GM04503 (cell line): ENCODE measurements at places on chromosomes 12 and 14.

GRCh38 chr12:98424726-98425401 is 90.5 kb upstream of the TMPO start:
- no peak for DNase-seq

GRCh38 chr12:40164034-40164433 is 58.2 kb upstream of the SLC2A13 start:
- no peak for DNase-seq

GRCh38 chr12:97967831-97968230 is 505.2 kb downstream of the RMST start:
- no peak for DNase-seq

DNA sequence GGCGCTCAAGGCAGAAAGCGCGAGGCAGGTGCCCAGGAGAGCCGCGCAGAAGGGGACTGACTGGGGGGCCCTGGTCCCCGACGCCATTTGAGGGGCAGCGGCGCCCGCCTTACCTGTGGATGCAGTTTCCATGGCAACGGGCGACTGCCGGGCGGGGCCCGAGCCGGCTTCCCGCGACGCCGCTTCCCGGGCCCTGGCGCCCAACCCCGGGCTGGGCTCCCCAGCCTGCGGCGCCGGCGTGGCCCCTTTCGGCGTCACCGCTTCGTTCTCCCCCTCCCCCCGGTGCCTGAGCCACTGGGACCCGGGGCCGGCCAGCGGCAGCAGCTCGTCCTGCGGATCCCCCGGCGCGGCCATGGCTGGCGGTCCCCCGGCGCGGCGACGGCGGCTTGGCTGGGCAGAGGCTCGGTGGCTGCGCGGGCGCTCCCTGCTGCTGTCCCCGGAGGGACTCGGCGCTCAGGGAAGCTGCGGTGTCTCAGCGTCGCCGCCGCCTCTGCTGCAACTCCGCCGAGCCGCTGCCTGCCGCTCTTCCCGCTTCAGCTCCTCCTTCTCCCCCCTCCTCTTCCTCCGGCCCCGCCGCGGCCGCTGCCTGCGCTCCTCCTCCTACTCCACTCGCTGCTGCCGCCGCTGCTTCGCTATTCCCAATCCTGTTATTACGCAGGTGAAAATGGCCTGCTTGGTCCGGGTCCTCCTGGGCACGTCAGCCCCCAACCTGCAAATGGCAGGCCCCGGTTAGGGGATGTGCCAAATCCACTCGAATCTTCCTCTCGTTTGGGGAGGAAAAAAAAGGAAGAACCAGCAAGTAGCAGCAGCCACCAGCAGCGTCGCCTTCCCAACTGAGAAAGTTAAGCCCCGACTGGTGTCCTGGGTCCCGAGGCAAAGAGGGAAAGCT is at the start of gene RTN1:
Gene RTN1, minus strand, starts transcription at position 500 of the 889 bp plus-strand sequence. Its CDS starts 146 bp downstream, at position 354.
- DNase-seq = no peak

DNA sequence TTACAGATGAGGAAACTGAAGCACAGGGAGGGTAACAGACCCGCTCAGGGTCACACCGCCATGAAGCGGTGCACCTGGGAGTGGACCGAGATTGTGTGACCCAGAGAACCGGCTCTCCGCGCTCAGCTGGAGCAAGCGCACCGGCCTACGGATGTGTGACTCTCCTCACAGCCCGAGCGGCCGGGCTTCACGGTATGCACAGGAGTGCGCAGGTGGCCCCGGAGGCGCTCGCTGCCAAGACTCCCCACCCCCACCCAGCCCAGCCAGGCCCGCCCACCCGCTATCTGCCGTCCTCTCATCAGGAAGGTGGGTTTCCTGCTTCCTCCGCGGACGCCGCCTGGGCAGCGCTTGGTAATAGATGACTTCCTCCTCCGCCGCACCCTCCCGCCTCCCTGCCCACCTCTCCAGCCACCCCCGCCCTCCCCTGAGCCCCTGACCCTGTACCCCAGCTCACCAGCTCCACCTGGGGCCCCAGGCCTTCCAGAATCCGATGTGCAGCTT is 110.7 kb downstream of the NCOR2 start:
- no peak for DNase-seq

GRCh38 chr14:23103581-23103980 is 1.2 kb downstream of the CIROP start:
- no peak for DNase-seq

- no peak for DNase-seq
These were observed 20.4 kb downstream of the VASH1 start for GRCh38 chr14:76781648-76782051.

GRCh38 chr12:89731614-89732013 is 23.0 kb upstream of the ATP2B1 start:
- DNase-seq = peak; percentile 54

DNA sequence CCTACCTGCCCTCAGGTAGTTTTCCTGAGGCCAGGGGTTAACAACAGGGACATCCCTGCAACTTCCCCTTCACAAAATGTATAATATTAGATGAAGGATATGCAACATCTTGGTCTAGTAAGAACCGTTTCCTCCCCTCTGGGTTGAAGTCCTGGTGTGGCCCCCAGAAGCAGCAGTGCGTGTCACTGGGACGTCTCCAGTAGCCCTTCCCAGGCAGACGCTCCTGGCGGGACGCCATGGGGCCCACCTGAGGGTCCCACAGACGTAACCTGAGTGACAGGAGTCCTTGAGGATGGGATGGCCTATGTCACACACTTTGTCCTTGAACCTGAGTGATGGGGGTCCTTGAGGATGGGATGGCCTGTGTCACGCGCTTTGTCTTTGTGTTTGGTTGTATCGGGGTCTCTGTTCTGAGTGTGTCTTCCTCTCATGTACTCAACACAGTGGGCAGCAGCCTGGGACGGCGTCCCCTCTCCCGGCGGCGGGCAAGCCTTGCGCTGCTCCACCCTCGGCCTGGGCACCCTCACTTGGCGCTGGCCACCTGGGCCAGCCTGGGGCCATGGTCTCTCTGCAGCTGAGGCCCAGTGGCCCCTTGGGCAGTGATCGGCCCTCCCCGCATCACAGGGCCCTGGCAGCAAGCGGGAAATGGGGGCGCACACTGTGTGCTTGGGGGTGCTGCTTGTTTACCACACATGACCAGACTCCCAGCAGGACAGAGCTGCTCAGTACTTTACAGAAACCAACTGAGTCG is 14.3 kb upstream of the AMN start:
- DNase-seq = no peak

DNA sequence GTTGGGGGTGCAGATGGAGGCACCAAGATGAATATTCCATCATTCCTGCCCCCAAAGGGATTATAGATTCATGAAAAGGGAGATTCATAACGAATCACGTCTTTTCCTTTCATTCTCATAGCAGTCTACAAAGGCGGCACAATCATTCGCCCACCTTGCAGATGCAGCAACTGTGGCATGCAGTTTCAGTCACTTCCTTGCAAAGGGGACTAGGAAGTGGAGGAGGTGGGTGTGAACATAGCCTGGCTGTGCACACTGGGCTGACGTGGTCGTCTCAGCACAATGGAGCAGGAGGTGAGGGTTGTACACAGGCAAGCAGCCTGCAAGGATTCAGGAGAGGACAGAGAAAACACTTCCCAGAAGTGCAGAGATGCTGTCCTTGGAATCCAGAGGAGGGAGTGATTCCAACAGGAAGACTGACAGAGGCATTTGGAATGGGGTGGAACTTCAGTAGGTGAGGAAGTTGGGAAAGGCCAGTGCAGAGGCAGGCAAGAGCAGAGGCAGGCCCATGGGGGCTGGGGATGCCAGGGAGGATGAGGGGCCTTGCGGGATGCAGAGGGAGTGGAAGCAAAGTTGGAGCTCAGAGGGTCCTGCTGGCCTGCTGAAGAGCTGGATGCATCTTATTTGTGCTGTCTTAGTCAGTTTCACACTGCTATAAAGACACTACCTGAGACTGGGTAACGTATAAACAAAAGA is 21.9 kb upstream of the PPP2R5C start:
- no peak for DNase-seq

DNA sequence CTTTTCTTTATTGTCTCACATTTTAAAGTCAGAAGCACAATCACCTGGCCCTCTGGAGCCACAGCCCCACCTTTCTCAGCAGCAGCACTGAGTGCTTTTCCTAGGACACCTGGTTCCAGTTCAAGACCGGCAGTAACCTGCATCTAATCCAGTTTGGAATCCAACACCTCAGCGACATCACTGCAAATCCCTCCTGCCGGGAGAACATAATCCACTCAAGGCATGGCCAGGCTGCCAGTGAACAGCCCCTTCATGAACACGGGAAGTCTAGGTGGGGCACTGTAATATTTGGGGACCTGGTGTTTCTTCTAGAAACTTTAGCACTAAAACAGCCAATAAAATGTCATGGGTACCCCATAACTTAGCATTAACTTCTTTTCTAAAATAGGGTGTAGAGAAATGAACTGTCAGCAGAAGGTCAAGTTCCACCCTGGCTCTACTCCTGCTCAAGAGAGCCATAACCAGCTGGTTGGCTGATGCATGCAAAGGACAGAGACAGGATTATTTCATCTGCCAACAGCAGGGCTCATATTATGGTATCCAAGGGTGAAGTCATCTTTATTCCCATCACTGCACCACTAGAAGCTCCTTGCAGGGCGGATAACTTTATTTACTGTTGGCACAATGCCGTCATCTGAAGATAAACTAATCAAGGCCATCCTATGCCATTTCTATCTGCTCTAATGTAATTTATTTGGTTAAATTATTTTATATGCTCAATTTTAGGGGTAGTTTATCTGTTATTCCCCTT is 76.7 kb downstream of the TTC7B start:
- no peak for DNase-seq

DNA sequence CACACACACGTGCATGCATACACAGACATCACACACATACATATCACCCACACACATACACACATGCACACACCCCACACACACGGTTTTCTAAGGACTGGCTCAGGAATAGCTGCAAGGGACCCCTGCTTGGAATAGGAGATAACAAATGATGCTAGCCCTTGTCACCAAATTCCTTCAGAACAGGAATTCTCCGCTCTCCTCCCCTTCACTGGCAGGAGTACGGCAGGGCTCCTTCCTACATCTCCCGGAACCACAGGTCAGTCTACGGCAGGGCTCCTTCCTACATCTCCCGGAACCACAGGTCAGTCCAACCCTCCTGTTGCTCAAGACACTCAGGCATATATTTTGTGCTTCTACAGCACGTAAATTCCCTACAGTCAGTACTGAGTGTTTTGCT is 23.9 kb downstream of the PHLDA1 start:
- no peak for DNase-seq

- DNase-seq = no peak
These were observed 65.9 kb downstream of the FGD6 start for GRCh38 chr12:95151406-95151805.

DNA sequence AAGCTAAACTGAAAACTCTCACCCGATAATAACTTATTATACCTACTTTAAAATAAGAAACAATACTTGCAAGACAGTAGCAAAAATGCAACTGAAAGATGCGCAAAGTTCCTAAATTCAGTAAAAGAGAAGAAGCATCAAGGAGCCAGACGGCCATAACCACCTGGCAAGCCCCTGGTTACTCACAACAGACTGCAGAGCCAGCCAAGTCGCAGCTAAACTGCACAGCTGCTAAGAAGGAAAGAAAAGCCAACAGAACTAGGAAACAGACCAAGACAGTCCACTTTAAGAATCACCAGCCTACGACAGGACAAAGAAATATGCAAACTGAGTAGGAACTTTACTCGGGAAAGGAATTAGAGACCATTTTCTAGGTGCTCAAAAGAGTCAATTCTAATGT is 127.9 kb downstream of the TMTC1 start:
- DNase-seq = no peak

- no peak for DNase-seq
These were observed 109.3 kb upstream of the MYF6 start for GRCh38 chr12:80598004-80598606.

- DNase-seq = no peak
These were observed 32.4 kb downstream of the EPS8 start for GRCh38 chr12:15756822-15757221.

DNA sequence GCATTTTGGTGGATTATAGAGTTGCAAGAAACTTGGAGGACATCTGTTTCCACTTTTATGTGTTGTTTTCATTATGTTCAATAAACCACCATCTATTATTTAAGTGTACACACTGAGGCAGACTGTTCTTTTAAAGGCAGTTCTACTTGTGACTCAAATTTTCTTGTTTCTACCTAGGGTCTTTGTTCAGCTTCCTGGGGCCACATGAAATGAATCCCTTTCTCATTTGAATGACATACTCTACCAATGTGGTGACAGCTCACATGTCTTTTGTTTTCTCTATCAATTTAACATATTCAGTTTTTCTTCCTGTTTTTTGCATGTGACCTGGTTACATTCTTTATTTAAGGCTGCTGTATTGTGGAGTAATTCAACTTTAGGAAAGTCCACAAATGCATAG is 7.9 kb downstream of the SLC16A7 start:
- DNase-seq = no peak

DNA sequence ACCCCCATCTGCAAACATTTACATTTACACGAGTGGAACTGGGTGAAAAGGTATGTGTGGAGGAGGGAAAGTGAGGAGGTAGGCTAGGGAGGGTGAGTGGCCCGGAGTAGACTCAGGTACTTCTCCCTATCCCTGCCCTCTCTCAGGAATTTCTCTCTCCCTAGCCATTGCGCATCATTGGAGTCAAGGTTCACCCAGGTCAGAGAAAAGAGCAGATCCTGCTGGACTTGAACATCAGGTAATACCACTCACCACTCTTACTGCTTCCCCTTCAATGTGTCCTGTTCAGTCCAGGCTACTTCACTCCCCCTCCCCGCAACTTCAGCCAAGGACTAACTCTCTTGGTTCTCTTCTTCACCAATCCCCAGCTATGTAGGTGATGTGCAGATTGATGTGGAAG is 2.8 kb downstream of the ESYT1 start:
- no peak for DNase-seq

DNA sequence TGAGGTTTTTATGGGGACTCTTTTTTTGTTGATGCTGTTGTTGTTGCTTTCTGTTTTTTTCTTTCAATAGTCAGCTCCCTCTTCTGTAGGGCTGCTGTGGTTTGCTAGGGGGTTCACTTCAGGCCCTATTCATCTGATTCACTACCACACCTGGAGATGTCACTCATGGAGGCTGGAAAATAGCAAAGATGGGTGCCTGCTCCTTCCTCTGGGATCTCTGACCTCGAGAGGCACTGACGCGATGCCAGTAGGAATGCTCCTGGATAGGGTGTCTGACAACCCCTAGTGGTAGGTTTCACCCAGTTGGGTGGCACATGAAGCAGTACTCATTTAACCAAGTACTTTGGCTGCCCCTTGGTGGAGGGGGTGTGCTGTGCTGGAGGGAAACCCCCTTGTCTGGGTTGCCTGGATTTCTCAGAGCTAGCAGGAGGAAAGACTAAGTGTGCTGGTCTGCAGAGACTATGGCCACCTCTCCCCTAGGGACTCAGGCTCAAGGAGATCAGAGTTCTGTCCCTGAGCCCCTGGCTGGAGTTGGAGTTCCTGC is 745.5 kb downstream of the TMTC2 start:
- no peak for DNase-seq

DNA sequence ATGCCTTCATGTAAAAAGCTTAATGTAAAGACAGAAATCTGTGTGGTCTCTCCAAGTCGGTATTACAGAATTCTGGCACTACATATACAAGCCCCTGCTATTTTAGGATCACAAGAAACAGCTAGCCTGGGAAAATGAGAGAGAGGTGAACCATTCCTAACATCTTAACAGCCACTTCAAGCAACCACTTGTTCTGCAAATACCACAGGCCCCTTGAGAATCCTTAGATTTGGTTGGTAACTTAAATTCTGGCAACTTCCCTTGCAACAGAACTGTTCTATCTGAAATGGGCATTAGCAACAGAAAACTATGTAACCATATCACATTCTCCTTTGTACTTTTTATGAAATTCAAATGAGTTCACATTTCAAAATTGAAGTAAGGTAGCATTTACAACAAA is 68.5 kb downstream of the SPPL3 start:
- DNase-seq = no peak
